EH (cell line): ENCODE measurements at places on chromosomes 2 and 18.

GRCh38 chr2:69604026-69604678, 39.4 kb downstream of the AAK1 start:
- no peak for DNase-seq

DNA sequence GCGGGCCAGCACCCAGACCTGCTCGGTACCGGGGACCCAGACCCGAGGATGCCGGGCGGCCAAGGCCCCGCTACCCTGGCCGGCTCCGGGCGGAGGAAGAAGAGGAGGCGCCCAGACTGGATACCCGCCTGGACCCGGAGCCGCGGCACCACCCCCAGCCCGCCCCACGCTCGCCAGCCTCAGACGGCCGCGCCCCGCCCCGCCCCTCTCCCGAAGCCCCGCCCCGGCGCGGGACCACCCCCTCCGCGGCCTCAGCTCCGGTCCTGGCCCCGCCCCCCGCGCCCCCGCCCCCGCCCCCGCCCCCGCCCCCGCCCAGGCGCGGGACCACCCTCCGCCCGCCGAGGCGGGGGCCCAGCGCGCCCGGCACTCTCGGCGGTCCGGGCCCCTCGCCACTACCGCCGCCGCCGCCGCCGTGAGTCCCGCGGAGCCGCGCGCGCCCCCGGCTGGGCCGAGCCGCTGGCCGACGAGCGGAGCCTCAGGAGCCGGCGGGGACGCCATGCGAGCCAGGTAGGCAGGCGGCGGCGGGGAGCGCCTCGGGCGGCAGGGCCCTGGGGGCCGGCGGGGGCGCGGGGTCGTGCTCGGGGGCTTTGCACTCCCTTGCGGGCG, at the start of gene SH3BP4:
SH3BP4 (plus strand) TSS at position 354 of the 606 bp plus-strand sequence. CDS start 82,986 bp downstream, outside the sequence.
- DNase-seq: peak; percentile 85

DNA sequence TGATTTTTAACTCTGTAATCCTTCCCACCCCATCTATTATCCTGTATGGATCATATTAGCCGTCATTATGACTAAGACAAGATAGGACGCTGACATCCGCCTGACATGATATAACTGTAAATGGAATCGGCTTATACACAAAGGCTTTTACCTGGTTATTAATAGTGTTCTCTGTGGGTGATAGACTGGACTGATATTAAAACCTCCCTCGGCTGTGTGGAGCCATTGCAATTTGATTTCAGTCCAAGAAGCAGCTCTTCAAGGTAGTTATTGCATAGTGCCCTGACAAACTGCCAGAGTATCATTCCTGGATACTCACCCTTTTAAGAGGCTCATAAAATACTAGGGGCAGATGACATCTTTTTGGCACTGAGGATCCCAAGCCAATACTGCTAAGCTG, 226.1 kb upstream of the HNRNPA3 start:
- no peak for DNase-seq

DNA sequence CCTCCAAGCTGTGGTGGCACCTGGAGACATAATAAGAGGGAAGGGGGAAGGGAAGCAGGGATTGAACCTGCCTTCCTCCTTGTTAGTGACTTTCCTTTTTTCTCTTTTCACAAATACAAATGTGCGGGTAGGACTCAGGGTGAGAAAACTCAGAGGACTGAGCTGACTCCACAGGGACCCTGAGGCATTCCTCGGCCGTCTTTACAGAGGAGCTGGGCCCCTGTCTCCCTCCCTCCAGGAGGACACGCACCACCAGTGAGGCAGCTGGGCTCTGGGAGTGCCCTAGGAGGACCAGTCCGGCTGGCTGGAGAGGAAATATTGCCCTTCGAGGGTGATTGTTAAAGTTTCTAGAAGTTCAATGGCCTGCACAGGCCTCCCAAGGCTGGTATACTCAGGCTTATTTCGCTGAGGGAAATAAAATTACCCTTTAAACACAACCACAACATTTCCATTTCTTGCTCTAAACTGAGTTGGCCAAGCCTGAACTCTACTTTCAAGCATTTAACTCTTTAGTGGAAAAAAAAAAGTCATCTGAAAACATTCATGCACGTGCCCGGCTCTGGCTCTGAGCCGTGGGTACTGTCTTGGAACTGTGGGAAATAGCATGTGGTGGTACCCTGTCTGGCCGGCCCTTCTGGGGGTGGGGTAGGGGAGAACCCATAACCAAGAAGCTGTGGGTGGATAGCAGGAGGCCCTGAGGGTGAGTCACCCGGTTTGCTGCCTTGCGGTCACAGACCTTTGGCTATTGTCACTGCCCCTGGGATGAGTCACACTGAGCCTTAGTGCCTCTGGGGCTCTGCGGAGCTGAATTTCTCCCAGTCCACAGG, 116.0 kb downstream of the COPS8 start:
- DNase-seq: peak; percentile 99

- no peak for DNase-seq
Observed at GRCh38 chr18:37251679-37252078, 313.9 kb downstream of the CELF4 start.
